ENCODE measurements at places on chromosomes 4 and X. TPM values are rescaled to one million over a fixed set of nuclear protein-coding genes. Genes with fewer than 3 reads are reported as not detected.
A peak's percentile ranks its signal among the peaks of the same experiment; 100 is the strongest.

DNA sequence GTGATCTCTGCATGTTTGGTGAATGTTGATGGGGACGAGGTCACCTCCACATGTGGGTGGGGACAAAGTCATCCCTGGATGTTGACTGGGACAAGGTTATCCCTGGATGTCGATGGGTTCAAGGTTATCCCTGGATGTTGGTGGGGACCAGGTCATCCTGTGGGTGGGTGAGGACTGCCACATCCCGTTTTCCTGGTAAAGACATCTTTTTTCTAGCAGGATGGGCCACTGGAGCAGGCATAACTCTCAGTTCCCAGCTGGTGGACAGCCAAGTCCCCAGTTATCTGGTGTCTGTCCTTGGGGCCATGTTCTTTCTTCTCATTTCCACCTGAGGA lies 28.3 kb upstream of the PLCXD1 start:
- no peak for DNase-seq

- no peak for DNase-seq
Measured at GRCh38 chr4:76278583-76278982, 27.1 kb downstream of the FAM47E start.

HOPX gene
- total RNA-seq, result 10.0 TPM

BTK gene
- total RNA-seq, result 1.3 TPM

DNA sequence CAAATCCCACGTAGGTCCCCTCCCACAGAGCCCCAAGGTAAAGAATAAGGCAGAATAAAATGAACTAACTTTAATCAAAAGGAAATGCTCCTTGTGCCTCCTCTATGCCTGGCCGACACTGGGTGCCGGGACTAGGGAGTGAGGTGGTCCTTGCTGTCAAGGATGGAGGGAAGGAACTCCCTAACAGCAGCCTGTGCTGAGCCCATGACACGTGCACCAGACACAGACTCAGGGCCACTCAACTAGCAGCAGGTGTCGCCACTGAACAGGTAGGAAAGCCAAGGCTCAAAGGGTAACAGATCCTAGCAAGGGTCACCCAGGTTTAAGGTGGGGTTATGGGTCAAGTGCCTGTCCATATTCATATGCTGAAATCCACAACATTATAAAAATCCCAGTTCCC lies 29.2 kb downstream of the MSX1 start:
- DNase-seq, result no peak

DKK2 gene
- not detected for total RNA-seq

BTC gene
- not detected for total RNA-seq

GRCh38 chr4:123256901-123257300 lies 139.7 kb upstream of the SPRY1 start:
- no peak for DNase-seq

AADAT gene
- not detected for total RNA-seq

- DNase-seq, result no peak
Measured at GRCh38 chr4:2007804-2008670, 737 bp downstream of the NELFA start.

DNA sequence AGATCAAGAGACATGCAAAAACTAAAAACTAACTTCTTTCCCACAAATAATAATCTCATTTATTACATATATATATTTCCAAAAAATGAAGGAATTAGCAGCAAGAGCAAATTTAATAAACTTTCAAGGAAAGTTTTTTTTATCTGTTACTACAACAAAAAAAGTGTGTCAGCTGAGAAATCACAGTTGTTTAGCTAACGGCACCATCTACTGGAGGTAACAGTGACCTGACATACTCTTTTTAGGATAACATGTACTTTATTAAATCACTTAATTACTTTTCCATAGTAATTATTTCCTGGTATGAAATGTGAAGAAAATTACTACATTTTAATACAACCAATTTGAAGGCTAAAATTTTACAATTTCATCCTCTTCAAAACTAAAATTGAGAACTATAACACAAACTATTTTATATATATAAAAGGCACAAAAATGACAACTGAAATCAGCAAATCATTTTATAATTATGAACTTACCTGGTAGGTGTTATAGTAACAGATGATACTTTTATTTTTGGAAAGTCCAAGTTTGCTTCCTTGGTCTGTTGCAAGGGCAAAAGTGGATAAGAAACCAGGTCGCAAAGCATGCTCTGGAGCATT lies 9.1 kb downstream of the LAMTOR3 start:
- DNase-seq, result peak; percentile 20

DNA sequence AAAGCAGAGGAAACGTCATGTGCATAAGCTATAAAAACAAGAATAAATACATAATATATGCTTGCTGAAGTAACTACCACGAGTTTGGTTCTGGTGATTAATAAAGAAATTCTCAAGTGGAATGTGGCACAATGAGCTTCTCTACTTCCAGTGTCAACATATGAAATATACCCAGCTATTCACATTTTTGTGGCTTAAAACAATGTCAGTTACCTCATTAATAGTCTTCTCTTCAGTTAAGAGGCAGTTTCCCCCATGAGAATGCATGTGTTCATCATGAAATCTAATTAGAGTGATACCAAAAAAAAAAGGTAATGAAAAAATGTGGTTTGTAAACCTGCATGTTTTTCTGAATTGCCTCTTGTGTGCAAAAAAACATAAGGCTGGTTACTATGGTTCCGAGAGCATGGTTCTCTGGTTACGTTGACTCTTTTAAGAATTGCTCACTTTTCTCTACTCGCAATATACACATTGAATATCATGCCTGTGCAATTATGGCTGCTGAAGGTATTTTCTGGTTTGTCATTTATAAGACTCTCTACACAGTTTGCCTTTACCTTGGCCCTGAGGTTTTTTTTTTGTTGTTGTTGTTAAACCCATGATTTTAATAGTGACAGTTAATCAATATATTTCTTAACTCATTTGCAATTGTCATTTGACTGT lies 108.2 kb downstream of the PCDH7 start:
- DNase-seq, result no peak

DNA sequence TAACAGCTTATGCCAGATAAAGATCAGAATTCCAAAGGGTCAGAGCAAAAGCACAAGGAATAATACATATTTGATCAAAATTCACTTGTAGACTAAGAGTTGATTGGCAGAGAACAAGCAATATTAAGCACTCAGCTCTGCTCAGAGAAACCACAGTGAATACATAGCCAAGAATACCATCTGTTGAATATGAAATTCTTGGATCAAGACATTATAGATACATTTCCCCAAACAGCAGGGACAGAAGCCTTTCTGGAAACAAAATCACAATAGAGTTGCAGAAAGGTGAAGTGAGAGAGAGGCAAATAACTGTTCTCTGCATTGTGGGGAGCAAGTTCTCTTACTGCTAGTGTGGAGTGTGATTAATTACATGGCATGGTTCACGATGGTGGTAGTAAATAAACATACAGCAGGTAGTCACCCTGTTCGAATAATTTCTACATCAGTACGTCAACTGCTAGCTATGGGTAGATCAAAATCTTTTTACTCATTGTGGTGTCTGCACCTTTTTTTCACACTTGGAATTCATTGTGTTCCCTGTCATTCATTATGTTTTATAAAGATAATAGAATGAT lies 366.7 kb downstream of the PCDH7 start:
- no peak for DNase-seq

BEX5 gene
- 14.0 TPM for total RNA-seq

MAGEE1 gene
- total RNA-seq, result 11.4 TPM

GYG2 gene
- not detected for total RNA-seq

GRCh38 chr4:6110681-6111353 lies 89.5 kb downstream of the JAKMIP1 start:
- DNase-seq, result no peak

TLR10 gene
- 0.22 TPM for total RNA-seq

PLK4 gene
- 4.5 TPM for total RNA-seq

DAPP1 gene
- 3.2 TPM for total RNA-seq

ADGRG2 gene
- not detected for total RNA-seq

DNA sequence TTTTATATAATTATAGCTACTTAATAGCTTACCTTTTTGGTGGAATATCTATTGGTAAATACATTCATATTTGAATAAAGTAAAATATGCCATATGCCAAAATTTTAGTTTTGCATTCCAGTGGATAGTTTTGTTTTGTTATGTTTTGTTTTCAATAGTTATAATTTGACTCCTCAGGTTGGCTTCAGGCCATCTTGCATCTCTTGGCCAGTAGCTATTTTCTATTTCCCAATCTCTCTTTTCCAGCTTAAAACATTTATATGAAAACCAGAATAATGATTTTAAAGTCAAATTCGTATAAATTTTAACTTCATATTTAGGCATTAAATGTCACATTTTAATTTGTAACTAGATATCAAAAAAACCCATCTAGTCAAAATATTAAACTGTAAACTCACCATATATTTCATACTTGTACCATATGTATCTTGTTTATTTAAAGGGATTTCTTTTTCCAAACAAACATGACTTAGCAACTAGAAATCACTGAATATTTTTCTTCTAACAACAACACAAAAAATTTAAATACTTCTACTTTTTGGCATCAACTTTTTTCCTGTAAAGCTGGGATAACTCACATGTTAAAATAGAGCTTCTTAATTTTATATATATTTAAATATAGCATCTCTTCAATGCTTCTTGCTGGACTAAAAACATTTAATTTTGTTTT lies 1209.6 kb downstream of the PCDH7 start:
- no peak for DNase-seq

ETDB gene
- not detected for total RNA-seq

DNA sequence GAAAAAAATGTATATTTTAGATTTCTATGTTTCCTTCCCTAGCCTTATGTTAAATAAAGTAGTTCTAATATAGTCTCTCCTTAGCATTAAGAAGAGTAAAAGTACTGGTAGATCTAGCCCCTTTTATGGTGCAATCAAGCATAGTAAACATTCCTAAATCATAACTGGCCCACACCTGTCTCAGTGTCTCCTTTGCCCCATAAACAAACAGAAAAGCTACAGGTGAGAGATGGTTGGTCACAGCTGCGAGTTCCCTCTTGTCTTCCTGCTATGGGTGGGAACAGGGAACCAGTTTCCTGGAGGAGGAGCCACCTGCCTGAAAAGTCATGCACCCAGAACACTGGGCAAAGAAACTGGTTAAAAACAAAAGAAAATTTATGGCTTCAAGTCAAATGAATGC lies 16.6 kb downstream of the SOWAHB start:
- no peak for DNase-seq

DNA sequence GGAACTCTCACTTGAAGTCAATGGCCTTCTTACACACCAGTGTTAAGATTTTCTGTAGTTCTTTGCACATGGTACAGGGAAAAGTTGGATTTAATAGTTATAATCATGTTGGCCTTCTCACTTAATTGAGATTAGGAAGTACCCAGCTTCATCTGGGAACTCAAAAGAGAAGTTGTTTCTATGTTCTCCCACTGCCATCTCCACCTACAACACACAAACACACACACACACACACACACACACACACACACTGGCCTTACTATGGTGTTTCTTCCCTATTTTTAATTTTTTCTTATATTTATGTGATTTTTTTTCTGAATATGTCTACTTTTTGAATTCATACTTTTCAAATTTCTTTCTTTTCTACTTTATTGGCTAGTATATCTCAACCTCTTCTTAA lies 10.0 kb upstream of the CHIC2 start:
- no peak for DNase-seq
